ENCODE measurements at places on chromosomes 7 and 10. TPM values are rescaled to one million over a fixed set of nuclear protein-coding genes. Genes with fewer than 3 reads are reported as not detected.

Gene ACTA2
- 13.0 TPM for total RNA-seq

GRCh38 chr10:46106410-46107255 is 60.6 kb upstream of the MSMB start:
- H3K4me3 ChIP-seq, result peak overlapping the region; percentile 57
- H3K27me3 ChIP-seq, result peaks cover 11% of the 10 kb centered on the region
- H3K27ac ChIP-seq, result no peak overlapping the region
- DNase-seq, result peak; percentile 34
- H3K36me3 ChIP-seq, result no peaks in the 10 kb centered on the region

DNA sequence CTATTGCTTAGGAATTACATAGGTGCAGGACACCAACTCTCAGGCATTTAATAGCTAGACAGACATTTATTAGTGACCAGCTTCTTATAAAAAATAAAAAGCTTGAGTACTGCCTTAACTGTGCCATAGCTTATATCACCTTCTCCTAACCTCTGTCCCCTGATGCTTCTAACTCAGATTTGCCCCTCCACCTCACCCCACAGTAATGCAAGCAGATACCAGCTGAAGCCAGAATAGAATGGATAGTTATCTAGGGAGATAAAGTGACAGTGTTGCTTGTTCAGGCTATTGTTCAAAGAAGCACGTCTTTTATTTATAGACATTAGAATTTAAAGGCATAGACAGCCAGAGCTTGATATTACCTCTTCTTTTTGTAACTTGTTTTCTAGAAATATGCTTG is 99.6 kb upstream of the GLCCI1 start:
- H3K36me3 ChIP-seq, result no peaks in the 10 kb centered on the region
- H3K27me3 ChIP-seq, result no peaks in the 10 kb centered on the region
- no peak overlapping the region for H3K27ac ChIP-seq
- no peaks in the 10 kb centered on the region for H3K4me1 ChIP-seq
- DNase-seq, result no peak

GRCh38 chr7:91898240-91898992 is 17.9 kb upstream of the MTERF1 start:
- no peaks in the 10 kb centered on the region for H3K27me3 ChIP-seq
- no peak for DNase-seq
- H3K27ac ChIP-seq, result no peak overlapping the region
- no peaks in the 10 kb centered on the region for H3K4me1 ChIP-seq
- no peak overlapping the region for H3K4me3 ChIP-seq
- no peaks in the 10 kb centered on the region for H3K36me3 ChIP-seq

Gene MEPCE
- total RNA-seq, result 37.1 TPM

- H3K27ac ChIP-seq, result peak overlapping the region; percentile 98
- no peak overlapping the region for H3K4me3 ChIP-seq
- no peak for DNase-seq
- H3K27me3 ChIP-seq, result no peaks in the 10 kb centered on the region
- peaks cover 62% of the 10 kb centered on the region for H3K4me1 ChIP-seq
- peaks cover 15% of the 10 kb centered on the region for H3K36me3 ChIP-seq
Measured at GRCh38 chr7:130884437-130885417, 150.7 kb upstream of the KLF14 start.

- H3K27me3 ChIP-seq, result peaks cover 22% of the 10 kb centered on the region
- H3K4me1 ChIP-seq, result no peaks in the 10 kb centered on the region
- no peaks in the 10 kb centered on the region for H3K36me3 ChIP-seq
- DNase-seq, result no peak
- no peak overlapping the region for H3K27ac ChIP-seq
- peak overlapping the region; percentile 25 for H3K4me3 ChIP-seq
Measured at GRCh38 chr7:70693686-70694433, 438.1 kb upstream of the GALNT17 start.

GRCh38 chr10:132913559-132914115 is 28.7 kb downstream of the CFAP46 start:
- DNase-seq, result no peak
- no peaks in the 10 kb centered on the region for H3K4me1 ChIP-seq
- no peaks in the 10 kb centered on the region for H3K36me3 ChIP-seq
- no peak overlapping the region for H3K4me3 ChIP-seq

GRCh38 chr7:73718905-73719805 is at the start of gene STX1A:
Gene STX1A, minus strand, starts transcription at chr7:73719669. Its CDS starts 38 bp downstream, at chr7:73719631.
- H3K27me3 ChIP-seq, result no peaks in the 10 kb centered on the region
- H3K36me3 ChIP-seq, result no peaks in the 10 kb centered on the region
- peaks cover 35% of the 10 kb centered on the region for H3K4me1 ChIP-seq
- peak within 1 kb of the TSS; percentile 98 for H3K27ac ChIP-seq
- H3K4me3 ChIP-seq, result peak within 1 kb of the TSS; percentile 57

GRCh38 chr7:6254866-6255265 is 17.6 kb downstream of the CYTH3 start:
- H3K27me3 ChIP-seq, result no peaks in the 10 kb centered on the region
- H3K4me3 ChIP-seq, result no peak overlapping the region
- no peak overlapping the region for H3K27ac ChIP-seq
- no peak for DNase-seq
- no peaks in the 10 kb centered on the region for H3K36me3 ChIP-seq

GRCh38 chr7:154902600-154903082 is 100.3 kb downstream of the PAXIP1 start:
- H3K27me3 ChIP-seq, result no peaks in the 10 kb centered on the region
- no peak overlapping the region for H3K27ac ChIP-seq
- H3K36me3 ChIP-seq, result no peaks in the 10 kb centered on the region
- DNase-seq, result no peak

DNA sequence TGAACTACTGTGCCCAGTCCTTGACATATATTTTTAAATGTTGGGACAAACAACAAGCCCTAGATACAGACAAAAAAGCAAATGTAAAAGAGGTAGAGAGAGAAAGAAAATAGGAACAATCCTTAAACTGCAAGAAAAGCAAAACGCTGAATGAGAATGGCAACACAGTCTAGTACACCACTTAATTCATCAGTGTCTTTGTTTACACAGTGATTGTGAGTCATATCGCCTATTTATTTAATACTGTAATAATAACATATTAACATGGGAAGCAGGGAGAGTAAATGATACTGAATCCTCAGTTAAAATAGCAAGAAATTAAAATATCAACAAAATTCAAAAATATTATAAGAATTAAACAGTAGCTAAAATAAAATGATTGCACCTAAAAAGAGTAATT is 9.8 kb upstream of the LRRTM3 start:
- DNase-seq, result no peak
- no peaks in the 10 kb centered on the region for H3K4me1 ChIP-seq
- no peaks in the 10 kb centered on the region for H3K27me3 ChIP-seq
- H3K4me3 ChIP-seq, result no peak overlapping the region
- H3K27ac ChIP-seq, result no peak overlapping the region
- no peaks in the 10 kb centered on the region for H3K36me3 ChIP-seq

- DNase-seq, result no peak
- H3K4me3 ChIP-seq, result peak within 1 kb of the TSS; percentile 93
Measured at GRCh38 chr7:100585511-100586265, at the start of gene LRCH4. Gene LRCH4, minus strand, starts transcription at chr7:100586129. Its CDS starts 29 bp downstream, at chr7:100586100.

Gene NRF1
- total RNA-seq, result 20.3 TPM
